ENCODE measurements at places on chromosomes 7 and 10.

DNA sequence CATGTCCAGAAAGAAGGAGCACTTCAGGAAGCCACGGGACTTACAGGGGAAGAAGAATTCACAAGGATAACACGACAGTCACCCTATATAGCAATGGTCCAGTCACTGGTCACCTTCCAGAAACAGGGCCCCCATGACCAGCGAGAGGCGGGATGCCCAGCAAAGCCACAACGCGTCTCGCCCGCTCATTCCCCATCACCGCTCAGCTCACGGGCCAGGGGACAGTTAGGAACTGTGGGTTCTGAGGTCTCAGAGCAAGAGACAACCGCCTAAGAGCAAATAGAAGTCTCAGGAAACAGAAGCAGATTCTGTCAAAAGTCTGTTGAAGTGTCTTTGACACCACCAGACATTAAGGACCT lies 71.9 kb downstream of the PROSER2 start:
- no peak for DNase-seq

DNA sequence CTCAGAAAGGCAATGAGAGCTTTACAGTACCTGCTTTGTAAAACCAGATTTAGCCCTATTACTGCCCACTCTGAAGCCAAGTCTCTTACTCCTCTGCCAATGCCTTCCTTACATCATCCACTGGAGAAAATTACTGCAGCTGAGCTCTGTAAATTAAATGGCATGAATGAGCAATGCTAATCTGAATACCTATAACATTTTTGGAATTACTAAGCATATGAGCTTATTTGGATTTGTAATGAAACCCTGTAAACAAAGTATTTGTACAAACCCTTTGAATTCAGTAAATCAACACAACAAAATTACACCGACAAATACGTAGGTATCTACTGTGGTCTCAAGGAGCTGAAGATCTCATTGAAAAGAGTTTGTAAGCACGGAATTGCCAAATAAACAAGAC lies 12.1 kb upstream of the CCNY start:
- no peak for DNase-seq

- peak; percentile 88 for DNase-seq
Observed at GRCh38 chr7:155951554-155952158, 139.4 kb upstream of the SHH start.

DNA sequence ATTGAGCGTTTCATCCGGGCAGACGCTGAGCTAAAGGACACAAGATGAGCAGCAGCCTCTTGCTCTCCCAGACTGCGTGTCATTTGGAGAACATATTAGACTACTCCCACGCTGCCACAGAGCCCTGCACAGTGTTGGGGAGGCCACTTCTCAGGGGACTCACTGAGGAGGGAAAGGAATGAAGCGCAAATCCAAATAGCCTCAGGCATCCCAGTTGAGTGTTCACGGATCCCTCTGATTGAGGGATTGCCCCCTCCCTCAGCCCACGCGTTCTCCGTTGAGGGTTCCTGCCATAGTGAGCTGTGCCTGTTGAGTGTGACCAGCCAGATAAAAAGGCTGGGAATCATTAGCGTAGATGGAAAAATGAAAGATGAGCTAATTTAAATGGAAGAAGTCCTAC lies 563.4 kb downstream of the ACTR3B start:
- no peak for DNase-seq

DNA sequence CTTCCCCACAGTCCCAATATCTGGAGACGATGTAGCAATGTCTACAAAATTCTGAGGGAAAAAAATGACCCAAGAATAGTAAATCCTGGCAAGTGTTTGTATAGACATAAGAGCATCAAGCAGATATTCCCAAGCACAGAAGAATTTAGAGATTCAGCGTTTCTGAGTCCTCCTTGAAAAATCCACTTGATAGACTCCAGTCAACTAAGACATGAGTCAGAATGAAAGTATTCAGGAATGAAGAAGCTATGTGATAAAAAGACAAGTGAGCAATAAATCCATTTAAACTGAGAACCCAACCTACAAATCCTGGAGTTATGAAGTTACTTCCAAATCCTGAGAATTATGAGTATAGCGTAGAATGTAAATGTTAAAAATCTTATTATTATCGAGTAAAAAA lies 86.1 kb upstream of the NPY start:
- no peak for DNase-seq

DNA sequence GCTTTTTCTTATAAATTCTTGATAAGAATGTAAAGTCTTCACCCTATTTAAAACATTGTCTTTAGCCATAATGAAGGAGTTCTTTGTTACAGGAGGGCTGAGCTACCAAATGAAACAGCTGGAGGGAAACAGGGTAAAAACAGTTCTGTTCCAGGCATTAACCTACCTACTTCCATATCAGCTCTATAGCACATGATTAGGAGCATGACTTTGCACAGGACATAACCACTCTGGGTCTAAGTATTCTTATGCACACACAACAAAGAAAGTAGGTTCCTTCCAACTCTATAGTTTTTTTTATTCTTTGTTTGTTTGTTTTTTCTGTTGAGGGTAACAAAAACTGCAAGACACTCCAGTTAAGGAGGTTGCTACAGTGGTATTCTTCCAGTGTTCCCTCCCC lies 52.7 kb downstream of the SCIN start:
- DNase-seq = no peak

GRCh38 chr10:70594161-70594560 lies 8.4 kb downstream of the PRF1 start:
- DNase-seq = no peak
